ENCODE measurements at places on chromosomes 1 and 21.

GRCh38 chr1:70142075-70142474 is 63.3 kb downstream of the LRRC40 start:
- DNase-seq: no peak

DNA sequence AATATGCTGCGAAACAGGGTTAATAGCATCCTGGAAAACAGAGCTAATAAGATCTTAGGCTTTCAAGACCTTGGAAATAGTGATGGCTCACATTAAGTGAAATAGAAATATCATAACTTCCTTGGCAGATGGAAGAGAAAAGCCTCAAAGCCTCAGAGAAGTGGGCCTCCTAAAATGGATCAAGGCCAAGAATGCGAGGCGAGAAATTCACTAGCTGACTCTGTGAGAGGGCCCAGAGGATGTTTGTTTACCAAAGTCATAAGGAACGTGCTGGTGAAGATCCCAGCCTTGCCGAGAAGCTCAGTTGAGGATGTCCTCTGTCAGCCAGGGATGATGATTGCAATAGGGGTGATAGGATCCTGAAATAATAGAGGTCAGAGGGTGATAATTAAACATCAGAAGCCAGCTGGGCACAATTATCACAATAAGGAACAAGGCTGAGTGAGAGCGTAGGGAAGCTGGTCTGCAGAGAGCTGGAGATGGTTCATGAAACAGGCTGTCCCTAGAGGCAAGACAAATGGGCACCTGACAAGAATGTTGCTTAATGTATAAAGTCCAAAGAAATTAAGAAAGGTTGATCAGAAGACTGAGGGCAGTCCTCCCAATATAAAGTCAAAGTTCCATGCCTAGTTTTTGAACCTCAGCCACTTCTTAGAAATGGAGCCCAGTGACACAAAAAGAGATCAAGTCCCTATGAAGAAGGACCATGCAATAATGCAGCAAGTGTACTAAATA is 101.7 kb upstream of the COG2 start:
- no peak for DNase-seq

- no peak for DNase-seq
Measured at GRCh38 chr21:33394260-33394659, 9.0 kb upstream of the IFNGR2 start.

DNA sequence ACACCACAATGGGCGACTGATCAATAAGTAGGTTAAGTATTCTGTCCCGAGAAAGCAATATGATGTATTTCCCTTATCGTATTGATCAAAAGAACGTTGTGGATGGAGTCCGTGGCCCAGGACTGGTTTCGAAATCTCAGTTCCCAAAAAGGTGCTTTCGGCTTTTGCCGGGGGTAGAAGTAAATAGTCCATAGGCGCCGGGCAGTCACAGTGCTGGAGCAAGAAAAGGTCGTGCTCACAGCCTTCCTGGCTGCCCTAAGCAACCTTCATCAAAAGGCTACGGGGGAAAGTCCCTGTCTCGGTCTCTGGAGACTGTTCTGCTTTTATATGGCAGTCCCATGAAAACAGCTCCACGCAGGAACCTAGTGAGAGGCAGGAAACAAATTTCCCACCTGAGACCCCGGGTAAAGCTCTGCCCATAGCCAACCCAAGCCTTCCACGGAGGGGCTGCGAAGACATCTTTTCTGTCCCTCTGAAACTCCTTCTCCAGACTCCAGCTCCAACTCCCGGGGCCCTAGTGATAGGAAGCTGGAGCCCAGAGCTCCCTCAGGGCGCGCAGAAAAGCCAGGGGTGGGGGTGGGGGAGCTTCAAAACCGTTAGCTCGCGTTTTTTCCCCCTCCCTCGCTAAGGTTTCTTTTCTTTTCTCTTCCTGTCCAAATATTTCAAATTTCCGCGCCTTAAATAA is 7.0 kb downstream of the CDKN2C start:
- peak; percentile 86 for DNase-seq

GRCh38 chr1:197553281-197553680 is 222.0 kb downstream of the DENND1B start:
- no peak for DNase-seq

DNA sequence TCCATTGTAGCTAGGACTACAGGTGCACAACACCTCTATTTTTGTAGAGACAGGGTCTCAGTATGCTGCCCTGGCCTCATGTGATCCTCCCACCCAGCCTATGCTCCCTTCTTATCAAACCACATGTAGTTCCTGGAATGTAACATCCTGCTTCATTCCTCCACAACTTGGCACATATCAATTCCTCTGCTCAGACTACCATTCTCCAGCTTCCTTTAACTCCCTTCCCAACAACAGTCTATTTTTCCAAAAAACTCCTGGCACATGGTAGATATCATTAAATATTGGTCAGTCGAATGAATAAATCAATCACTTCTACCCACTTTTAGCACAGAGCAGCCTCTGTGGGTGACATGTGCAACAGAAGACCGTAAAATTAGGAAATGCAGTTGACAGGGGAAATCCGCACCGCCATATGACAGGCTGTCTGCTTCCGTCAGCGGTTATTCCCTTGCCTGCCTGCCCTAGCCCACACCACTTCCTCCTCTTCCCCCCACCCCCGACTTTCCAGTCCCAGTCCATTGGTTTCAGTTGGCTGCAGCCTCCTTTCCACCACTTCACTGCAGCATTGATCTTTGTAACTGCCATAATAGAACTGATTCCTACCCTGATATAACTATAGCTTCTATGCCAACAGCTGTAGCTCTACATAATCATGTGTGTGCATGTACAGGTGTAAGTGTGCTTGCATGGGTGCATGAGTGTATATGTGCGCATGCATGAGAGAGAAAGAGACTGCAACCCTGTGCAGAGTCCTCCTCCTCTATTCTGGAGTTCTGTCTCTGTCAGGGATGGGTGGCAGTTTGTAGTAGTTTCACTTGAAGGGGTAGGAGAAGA is 6.8 kb upstream of the AKR1A1 start:
- DNase-seq: peak; percentile 62

- no peak for DNase-seq
Measured at GRCh38 chr21:38675182-38675824, 130.4 kb upstream of the ETS2 start.

GRCh38 chr1:172402878-172403569 is 17.5 kb upstream of the C1orf105 start:
- no peak for DNase-seq

GRCh38 chr1:13737398-13737797 is 37.4 kb downstream of the PRDM2 start:
- DNase-seq: no peak

DNA sequence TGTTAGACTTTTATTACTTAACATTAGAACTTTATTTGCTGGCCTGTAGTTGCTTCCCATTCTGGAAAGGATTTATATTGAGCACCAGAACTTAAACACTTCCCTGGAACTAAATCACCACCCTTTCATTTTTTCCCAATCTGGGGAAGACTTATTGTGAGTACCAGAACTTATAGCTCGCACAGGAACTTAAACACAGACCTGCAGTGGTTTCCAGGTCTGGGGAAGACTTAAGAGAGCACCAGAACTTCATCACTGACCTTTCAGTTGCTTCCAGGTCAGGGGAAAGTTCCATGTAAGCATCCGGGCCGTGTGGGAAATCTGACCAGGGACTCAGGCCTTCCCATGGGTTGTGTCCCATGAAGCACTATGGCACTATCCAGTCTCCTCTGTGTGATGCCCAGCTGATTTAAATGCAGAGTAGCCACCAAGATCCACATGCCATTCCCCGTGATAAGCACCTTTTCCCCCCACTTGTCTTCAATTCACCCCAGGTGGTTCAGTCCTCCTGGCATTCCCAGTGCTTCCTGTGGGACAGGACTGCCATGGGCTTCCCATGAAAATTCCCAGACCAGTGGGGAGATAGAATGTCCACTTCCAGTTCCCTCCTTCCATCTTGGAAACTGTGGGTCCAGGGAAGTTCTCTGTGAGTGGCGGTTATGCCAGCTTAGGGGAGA is 48.9 kb downstream of the C4BPA start:
- DNase-seq: peak; percentile 6

GRCh38 chr1:61141288-61142042 is 59.1 kb downstream of the NFIA start:
- no peak for DNase-seq

DNA sequence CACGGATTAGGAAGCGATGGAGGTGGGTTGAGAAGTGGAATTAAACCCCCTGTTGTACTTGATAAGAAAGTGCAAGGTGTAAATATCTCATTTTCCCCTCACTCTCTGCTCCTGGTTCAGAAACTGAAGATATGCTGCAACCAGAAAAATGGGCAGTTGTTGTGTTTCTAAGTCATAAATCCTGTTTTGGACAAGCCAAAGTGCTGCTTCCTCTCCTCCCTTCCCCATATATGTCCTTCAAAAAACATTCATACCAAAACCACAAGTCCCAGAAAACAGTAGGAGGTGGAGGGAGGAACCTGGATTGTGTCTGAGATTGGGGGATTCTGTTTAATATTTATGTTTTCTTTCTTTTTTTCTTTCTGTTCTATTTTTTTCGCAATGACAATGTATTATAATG is 13.6 kb upstream of the ZNF362 start:
- DNase-seq: no peak

DNA sequence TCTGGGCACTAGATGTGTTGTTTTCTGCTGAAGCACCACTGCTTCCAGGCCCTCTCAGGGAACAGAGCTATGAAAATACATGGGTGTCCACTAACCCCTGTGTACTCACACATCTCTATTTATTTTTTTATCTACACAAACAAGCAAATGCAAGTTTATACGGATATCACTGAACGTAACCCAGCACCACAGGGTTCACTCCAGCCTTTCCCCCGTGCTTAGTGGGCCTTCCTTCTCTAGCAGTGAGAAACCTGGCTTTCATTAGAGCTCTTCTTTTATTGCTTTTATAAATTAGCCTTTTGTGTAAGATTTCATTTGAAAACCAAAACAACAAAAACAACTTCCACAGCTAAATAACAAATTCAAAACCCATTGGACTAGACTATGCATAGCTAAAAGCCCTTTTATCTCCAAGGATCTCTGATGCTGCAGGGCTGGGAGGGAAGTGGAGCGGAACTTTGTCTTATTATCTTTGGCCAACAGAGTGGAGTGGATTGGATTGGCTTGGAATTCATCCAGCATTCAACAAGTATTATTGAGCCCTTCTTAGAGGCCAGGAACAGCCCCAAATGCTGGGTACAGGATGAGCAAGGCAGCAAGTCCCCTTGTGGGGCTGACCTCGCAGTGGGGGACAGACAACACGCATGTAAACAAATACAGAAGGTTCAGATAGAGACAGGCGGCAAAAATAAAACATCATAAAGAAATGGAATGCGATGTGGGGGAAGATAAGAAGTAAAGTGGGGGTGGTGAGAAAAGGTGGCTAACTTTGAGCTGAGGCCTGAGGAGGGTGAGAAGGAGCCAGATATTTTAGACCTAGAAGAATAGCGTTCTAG is 371.8 kb upstream of the POU3F1 start:
- DNase-seq: no peak

DNA sequence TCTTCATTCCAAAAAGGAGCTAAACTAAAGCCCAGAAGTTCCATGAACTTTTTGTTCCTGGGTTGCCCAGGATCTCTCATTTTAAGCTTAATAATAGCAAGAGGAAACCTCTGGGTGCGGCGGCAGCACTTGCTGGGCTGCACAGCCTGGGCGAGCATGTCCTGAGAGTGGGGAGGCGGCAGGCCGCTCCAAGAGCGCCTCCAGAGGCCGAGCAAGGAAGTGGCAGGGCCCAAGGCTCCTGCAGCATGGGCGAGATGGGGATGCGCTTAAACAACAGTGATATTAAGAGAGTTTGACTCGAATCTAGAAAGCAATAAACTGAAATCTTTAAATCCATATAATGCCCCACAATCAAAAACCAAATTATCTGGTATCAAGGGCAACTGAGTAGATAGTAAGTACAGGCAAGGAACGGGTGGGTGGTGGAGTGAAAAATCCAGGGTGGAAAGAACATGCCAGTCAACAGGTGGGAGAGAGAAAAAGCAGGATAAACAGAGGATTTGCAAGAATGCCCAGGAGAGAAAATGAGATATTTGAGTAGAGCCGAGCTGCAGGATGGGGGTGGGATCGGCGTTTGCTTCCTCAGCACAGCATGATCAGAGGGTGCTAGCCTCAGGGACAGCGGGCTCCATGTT is 14.1 kb upstream of the TNR start:
- peak; percentile 73 for DNase-seq

GRCh38 chr1:230332061-230332460 is 94.1 kb downstream of the PGBD5 start:
- no peak for DNase-seq

- no peak for DNase-seq
Measured at GRCh38 chr1:5119366-5120234, 465.2 kb downstream of the AJAP1 start.

- DNase-seq: no peak
Measured at GRCh38 chr1:42996384-42996970, 37.8 kb upstream of the SLC2A1 start.

- DNase-seq: no peak
Measured at GRCh38 chr1:48675251-48675650, 101.4 kb downstream of the BEND5 start.

- peak; percentile 51 for DNase-seq
Measured at GRCh38 chr1:186605762-186606350, 74.4 kb downstream of the PTGS2 start.

DNA sequence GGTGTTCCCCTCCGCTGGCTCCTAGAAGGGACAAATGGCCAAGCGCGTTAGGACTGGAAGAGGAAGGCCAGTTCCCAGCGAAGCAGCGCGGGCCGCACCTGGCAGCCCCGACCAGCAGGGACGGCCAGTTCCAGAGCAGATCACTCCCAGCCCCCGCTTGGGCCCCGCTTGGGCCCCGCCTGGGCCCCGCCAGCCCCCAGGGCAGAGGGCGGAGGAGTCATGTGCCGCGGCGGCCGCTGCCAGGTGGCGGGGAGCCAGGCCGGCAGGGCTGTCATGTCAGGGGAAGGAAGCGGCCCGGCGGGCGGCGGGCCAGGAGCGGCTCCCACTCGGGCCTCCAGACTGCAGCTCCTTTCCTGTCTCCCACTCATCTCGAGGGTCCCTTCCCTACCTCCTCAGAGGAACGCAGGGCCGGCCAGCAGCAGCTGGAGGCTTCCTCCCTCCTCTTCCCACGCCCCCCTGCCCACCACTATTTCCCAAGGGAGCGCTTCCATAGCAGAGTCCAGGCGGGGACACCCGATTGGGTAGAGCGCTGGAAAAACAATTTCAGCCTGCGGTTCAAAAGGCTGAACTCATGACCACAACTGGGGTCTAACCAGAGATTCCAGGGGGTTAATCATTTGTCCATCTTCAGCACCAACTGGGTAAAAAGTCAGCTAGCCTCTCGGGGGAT is 16.5 kb downstream of the ZNF697 start:
- DNase-seq: no peak

DNA sequence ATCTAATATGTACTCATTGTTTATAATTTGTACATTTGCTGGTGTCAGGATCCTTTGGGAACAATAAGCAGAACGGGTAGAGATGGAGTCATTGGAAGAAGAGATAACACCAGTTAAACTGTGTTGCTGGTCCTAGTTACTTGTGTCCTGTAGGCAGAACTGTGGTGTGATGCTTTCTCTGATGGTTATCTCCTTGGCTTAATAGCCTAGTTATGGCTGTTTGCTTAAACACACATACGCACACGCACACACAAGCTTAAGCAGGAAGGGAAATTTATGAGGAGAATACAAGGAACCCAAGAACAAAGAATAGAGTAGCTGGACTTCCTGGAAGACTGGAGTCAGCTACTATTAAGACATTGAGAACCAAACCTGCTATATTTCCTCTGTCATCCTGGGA is 5.7 kb upstream of the PKN2 start:
- no peak for DNase-seq

Data from NAMALWA (cell line).